Activated CD4-positive, alpha-beta T cell treated with anti-CD3 and anti-CD28 coated beads, Interleukin-2, amount 50 U/mL, for 16 hours (primary cell): ENCODE measurements at places on chromosomes 4 and X.

DNA sequence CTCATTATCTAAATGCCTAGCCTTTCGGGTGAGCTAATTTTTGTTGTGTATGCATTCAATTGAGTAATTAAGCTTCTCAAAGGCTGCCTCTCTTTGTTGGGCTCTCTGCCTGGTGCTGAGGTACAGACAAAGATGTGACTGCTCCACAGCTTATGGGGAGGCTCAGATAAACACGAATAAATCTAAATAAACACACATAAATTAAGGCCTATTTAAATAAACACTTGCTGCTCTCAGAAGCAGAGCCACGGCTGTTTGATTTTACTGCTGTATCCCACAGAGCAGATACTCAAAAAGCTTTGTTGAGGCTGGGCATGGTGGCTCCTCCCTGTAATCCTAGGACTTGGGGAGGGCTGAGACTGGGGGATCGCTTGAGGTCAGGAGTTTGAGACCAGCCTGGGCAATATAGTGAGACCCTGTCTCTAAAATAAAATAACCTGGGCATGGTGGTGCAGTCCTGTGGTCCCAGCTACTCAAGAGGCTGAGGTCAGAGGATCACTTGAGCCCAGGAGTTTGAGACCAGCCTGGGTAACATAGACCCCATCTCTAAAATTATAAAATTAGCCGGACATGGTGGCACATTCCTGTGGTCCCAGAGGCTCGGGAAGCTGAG, 8.4 kb upstream of the CD99 start:
- no peak for DNase-seq

DNA sequence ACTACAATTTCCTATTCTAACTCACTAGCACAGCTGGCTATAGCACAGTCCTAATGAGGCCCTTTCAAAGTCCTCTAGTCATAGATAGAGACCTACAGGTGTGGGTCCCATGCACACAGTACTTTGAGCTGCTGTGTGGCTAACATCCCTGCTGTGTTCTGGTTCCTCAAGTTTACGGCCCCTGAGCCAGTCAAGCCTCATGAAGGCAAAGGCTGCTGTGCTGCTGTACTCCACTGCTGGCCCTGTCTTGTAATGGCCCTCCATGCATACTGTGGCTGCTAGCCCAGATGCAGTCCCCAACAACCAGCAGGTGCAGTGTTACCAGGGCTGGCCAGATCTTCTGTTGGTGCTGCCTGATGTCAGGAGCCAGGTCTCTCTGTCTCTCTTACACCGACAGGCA, 23.4 kb upstream of the ENPEP start:
- DNase-seq = no peak

DNA sequence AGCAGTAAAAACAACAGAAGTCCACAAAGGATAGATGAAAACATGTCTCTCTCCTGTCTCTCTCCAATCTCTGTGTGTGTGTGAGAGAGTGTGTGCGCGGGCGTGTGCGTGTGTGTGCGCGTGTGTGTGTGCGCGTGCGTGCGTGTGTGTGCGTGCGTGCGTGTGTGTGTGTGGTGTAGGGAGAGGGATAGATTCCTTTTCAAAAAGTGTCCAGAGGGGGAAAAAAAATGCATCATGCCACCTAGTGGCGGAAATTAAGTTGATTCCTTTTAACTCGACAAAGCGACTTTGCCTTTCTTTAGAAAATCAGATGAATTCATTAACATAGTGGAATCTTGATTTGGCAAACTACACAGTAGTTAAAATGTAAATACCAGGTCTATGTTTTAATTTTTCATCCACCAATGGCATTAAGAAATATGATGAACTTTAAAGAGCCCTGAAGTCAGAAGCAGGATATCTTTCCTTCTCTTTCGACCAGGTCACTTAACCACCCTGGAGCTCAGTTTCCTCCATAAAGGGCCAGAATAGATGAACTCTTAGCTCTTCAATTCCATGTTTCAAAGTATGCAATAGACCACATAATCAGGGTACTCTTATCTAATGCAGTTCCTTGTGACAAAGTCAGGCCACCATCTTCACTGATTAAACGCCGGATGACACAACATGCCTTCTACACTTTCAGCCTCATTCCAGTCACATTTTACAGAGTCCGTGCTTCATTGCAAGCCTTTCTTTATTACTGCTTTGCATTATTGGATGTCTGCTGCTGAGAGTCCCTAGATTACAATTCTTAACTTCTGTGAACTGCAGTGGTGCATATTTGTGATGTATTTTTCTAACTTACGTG, 162.8 kb downstream of the FBXO8 start:
- peak; percentile 42 for DNase-seq

GRCh38 chr4:40246011-40246900, 49.4 kb downstream of the RHOH start:
- no peak for DNase-seq

GRCh38 chr4:82268050-82268825, 105.6 kb downstream of the HNRNPD start:
- DNase-seq = peak; percentile 41

DNA sequence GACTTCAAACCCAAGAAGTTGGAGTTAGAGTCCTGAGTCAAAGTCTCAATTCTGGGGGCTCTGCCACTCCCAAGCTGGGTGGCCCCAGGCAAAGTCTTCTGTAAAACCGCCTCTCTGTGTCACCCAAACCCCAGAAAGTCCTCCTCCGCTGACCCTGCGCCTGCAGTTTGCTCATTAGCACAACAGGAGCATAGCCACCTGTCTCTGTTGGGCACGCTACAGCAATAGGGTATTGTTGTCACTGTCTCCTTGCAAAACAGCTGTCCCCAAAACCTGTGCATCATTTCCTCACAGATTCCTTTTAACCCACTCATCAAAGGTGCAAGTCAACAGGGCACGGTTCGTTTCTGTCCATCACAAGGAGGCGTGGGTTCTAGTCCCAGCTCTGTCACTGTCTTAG, 8.0 kb upstream of the DGAT2L6 start:
- DNase-seq = no peak

DNA sequence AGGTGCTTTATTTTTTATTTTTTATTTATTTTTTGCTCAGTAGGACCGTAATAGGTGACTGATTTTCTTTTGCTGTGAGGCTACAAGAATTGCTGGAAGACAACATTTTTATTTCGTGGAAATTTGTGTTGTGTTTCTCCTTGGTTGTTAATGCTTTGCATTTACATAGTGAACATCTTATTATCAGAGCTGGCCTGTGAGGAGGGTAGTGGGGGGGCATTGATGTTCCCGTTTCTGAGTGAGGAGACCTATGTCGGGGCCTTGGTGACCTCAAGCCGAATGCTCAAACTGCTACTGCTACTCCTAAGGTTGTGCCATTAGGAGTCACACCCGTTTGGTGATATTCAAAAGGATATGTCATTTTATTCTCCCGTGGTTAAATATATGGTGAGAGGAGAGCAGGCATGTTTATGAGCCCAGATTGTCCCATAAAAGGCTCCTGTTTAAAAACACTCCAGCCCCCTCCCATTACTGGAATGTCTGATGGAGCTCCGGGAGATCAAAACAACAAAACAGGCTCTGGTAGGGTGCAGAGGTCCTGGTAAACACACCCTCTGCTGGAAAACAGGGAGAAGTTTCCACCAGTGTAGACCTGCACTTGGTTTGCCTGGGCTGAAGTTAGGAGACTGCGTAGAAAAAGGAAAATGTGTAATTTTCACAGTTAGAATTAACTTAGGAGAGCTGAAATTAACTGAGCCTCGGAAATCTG, 5.6 kb downstream of the PDGFRA start:
- no peak for DNase-seq

DNA sequence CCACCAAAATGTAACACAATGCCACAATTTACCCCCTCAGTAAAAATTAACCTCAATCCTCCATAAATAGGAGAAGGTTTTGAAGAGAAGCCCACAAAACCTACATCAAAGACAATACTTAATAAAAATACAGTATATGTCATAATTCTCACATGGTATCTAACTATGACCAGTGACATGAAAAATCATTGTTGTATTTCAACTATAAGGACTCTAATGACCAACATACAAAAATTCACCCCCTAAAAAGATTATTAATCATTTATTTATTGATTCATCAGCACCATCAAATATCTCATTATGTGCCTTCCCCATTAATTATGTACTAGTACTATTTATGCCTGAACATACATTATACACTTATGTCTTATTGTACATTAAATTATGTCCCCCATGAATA, 77.1 kb upstream of the ZMAT1 start:
- no peak for DNase-seq
